ENCODE measurements at places on chromosomes 16 and 17.
A peak's percentile ranks its signal among the peaks of the same experiment; 100 is the strongest.

GRCh38 chr17:38725066-38725465, 5.1 kb upstream of the CISD3 start:
- DNase-seq: no peak

DNA sequence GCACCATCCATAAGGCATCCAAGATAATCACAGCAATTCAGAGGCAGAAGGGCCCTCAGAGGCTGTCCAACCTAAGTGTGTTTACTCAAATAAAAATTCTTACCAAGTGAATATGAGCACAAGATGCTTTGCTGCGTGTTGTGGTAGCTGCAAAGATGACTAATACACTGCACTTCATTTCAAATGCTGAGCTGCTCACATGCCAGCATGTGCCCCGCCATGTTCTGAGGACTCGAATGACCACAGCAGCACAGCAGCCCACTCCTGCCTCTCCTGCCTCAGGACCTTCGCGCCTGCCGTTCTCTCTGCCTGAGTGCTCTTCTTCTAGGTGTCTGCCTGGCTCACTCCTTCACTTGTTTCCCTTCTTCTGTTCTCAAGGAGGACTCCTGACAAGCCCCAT, 19.0 kb downstream of the PIK3R5 start:
- peak; percentile 43 for DNase-seq

GRCh38 chr17:57275071-57275764, 18.9 kb downstream of the MSI2 start:
- no peak for DNase-seq

- DNase-seq: no peak
These were observed 17.1 kb upstream of the DOK4 start for GRCh38 chr16:57503366-57503765.

DNA sequence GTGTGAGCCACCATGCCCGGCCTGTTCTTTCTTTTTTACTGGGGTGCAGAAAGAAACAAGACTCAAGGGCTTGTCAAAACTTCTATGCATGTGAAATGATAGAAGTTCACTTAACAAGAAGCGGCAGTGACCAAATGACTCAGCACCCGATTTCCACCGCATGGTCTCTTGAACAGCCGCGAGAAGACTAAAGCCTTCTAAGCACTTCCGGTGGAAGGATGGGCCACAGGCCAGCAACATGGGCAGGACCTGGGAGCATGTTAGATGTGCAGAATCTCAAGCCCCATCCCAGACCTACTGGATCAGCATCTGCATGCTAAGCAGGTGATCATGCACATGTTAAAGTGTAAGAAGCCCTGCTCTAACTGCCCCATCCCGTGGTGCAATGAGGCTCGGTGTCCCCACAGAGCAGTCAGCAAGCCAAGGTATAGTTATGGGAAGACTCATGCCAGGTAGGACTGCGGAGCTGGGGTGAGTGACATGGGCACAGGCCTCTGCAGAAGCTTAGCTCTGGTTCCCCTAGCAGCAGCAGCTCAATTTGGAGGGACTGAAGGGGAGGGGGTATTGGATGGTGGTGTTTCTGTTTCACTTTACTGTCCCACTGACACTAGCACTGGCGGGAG, 88.5 kb upstream of the HNF1B start:
- DNase-seq: peak; percentile 59

GRCh38 chr17:44065668-44066203, 735 bp downstream of the LSM12 start:
- no peak for DNase-seq

DNA sequence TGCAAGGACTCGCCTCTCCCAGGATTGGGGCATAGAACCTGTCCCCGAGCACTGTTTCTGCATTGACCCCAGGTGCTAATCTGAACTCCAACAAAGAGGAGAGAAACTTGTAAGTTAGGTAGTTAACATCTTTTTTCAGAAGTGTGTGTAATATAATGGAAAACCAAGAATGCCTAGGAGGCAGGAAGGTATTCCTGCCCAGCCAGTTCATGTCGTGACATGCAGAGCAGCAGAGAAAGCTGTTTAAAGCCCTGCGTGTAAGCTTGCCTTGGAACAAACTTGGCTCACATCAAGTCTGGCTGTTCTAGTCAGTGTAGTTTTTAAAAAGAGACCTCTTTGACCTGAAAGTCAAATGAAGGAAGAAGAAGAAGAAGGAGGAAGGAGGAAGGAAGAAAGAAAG, 2.1 kb upstream of the GNA13 start:
- no peak for DNase-seq

DNA sequence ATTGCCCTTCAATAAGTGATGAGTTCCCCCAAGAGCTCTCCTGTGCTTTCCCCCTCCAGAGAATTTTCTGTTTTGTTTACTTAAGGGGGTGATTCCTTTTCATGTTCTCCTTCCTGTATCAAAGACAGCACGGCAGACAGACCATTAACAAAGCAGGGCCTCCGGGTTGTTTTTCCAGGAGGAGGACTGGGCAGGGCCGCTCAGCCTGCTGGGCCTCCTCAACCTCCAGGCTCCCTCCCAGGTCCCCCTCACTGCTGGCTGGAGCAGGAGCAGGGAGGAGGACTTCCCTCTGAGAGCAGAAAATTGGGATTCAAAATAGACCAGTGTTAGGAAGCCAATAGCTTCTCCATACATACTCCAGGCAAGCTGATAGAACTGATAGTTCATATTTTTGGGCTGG, 20.4 kb downstream of the SDK2 start:
- no peak for DNase-seq
